ENCODE measurements at places on chromosomes 12 and 14.
A peak's percentile ranks its signal among the peaks of the same experiment; 100 is the strongest.

DNA sequence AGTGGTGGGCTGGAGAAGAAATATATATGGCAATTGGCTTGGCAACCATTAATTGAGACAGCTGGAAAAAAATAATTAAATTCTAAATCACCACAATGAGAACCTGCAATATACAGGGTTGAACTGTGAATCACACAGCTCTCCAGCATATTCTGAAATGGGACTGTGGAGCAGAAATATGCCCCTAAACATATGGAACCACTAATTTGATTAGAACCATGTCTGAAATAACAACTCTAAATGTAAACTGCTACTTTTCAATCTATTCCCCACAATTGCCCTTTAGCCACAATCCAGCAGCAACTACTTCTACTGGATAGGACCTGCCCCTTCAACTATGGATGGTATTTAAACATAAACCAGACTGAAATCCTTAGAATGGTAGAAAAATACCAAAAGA lies 330.4 kb downstream of the TRHDE start:
- DNase-seq, result no peak

DNA sequence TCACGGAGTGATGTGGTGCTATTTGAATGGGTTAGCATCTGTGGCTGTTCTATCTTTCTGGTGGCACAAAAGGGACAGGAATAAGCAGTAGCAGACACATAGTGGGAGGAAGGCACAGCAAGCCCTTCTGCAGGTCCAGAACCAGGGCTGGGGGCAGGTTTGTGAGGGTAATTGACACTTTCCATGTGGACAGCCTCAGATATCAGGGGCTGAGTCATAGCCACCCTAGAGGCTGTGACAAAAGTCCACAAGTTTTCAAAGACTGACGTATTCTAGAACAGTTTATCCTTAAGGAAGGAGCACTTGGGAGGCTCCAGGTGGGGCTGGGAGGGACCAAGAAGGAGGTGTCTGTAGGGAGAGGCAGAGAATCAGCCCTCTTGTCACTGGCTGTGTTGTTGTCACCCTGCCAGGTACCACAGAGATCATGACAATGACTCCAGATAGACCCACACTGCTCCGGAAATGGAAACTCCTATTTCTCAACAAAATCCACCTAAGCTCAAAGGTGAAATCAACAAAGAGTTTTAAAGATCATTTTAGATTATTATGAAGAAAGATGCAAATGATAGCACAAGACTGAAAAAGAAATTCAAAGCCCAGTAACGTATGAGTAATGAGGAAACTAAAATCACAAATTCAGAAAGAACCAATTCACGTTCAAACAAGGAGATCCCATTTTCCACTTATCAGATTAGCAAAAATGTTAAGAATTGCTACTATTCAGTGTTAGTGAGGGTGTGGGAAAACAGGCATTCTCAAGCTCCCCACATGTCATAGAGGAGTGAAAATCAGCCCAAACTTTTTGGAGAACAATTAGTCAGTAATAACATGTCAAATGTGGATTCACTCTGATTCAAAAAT lies 48.3 kb downstream of the NFKBIA start:
- DNase-seq, result no peak

- DNase-seq, result peak; percentile 14
Measured at GRCh38 chr12:53287741-53288216, 7.6 kb upstream of the PFDN5 start.

DNA sequence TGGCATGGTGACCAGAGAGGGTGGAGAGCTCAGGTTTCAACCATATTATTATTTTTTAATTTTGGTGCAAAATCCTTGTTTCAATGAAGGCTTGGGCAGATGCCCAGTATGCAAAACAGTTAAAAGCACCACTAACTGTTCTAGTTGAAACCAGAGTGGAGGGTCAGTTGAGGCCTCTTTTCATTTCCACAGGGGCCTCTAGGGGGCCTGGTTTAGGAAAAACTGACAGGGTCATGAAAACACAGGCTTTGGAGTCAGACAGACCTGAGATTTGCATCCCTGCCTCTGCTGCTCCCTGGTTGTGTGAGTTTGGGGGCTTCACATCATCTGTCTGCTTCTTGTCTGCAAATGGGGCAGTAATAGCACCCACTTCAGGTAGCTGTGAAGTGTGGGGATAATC lies 3.3 kb upstream of the RPH3A start:
- no peak for DNase-seq

DNA sequence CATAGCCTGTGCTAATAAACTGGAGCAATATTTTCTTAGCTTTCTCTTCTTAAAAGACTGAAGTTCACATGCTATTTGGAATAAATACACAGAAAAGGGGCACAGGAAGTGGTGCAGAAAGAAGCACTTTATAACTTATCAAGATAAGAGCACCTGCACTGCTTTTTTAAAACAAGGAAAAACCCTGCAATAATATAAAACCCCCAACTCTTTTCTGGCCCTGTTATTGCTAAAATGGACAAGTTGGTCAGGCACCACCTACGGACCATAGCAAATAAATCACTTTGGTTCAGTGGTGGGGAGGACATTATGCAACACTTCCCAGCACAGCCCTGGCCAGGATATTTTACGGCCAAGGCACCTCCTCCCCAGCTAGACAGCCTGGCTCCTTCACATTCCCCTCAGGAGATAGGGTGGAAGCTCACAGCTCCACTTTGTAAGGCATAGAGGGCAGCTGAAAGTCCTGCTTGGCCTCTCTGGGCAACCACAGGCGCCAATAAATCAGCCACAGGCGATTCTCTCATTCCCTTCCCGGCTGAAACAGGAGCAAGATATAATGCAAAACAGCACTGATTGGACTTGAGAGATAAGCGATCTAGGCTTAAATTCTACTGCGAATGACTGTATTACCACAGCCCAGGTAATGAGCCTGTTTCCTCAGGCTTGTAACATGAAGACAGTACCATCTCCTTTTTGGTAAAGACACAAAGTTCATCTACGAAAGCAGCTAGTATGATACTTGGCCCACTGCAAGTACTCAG lies 2.0 kb downstream of the ZBTB25 start:
- peak; percentile 69 for DNase-seq

All from RCC 7860 (cell line).